ENCODE measurements at places on chromosomes 7 and 10.

DNA sequence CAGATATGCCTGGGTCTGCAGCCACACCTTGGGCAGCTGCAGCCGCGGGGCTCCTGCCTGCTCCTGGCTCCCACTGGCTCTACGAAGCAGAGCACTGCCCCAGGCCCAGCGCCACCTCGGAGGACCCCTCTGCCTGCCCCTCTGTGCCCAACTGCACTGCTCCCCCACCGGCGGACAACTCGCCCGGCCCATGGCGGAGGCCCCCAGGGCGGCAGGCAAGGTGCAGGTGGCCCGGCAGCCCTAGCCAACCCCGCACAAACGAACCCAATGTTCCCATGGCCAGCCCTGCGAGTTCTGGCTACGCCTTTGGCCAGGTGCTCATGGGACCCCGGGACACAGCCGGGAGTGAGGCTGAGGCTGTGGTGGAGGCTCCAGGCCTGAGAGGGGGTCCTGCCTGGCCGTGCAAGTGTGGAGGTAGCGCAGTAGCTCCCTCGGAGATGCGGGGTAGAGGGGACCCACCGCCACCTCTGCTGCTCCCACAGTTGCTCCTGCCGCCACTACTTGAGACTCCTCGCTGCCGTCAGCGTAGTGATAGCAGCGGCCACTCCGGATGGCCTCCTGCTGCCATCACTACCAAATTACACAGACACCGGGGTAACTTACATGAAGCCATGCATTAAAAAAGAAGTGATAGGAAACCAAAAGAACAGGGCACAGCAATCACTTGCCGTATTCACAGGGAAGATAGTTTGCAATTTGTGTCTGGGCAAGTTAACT is 97.3 kb upstream of the SP4 start:
- DNase-seq: no peak

GRCh38 chr7:151882734-151883133 is 5.8 kb upstream of the PRKAG2 start:
- no peak for DNase-seq

- DNase-seq: no peak
Measured at GRCh38 chr10:17426263-17426750, 28.1 kb downstream of the ST8SIA6 start.

GRCh38 chr10:49080965-49081364 is 34.4 kb downstream of the VSTM4 start:
- no peak for DNase-seq

GRCh38 chr7:39709768-39710311 is 86.5 kb downstream of the RALA start:
- no peak for DNase-seq

DNA sequence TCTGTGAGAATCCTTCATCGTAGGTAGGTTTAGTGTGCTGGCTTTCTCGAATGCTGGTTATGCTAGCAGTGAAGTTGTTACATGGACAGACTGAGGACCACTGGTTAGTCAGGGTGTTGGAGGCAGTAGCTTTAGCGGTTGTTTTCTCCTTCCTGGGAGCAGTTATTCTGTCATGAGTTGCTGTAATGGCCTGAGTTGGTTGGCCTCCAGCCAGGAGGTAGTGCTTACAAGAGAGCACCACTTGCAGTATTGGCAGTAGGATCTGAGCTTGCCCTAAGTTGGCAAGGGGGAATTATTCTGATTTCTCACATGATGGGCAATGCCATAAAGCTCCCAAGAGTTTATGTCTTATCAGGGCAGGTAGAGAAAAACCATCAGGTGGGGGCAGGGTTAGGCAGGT is 58.0 kb downstream of the IPMK start:
- no peak for DNase-seq

- no peak for DNase-seq
Measured at GRCh38 chr10:27625452-27626211, 120.0 kb downstream of the MKX start.

DNA sequence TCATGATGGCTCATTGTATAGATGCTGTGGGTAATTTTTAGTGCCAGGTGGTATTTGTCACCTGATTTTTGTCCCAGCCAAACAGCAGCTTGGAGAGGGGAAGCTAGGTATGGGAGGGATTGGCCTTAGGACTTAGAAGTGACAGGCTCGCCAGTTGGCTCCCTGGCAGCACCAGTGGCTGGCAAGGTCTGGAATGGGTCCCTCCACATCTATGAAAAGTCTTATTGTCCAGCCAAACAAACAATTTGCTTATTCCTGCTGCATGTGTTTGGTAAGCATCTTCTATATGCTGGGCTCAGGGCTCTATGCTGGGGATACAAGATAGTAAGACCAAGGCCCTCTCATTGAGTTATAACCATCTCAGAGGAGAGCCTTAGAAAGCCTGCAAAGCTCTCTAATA is 42.5 kb downstream of the SORCS3 start:
- no peak for DNase-seq

DNA sequence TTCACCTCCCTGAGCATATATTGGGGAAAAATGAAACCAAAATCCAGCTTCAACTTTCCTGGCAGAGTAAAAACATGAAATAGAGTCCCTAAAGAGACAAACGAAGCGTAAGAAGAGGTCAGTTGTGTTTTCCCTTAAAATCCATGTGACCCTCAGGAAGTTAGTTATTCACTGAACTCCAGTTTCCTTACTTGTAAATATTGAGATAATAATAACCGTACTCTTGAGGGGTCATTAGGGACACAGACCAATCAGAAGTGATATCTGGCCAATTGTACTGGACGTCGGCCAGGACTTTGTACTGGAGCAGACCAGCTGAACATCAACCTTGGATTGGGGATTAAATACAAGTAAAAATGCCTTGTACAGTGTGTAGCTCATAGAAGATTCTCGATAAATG is 167.0 kb downstream of the GATA3 start:
- no peak for DNase-seq

DNA sequence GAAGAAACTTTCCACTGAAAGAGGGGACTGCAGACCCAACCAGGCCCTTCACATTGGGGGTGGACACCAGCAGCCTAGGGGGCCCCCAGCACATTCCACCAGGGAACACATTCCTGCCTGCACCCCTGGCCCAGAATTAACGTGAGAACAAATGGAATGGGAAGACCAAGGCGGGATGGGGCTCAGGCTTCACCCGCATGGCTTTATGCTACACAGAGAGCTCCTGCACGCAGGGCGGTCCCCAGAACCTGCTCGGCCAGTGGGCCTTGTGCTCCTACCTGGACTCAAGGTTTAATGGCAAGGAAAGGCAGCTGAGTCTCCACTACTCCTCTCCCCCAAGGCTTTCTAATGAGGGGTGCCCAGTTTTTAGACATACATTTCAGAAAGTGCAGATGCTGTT is 146.3 kb upstream of the GPR26 start:
- no peak for DNase-seq

DNA sequence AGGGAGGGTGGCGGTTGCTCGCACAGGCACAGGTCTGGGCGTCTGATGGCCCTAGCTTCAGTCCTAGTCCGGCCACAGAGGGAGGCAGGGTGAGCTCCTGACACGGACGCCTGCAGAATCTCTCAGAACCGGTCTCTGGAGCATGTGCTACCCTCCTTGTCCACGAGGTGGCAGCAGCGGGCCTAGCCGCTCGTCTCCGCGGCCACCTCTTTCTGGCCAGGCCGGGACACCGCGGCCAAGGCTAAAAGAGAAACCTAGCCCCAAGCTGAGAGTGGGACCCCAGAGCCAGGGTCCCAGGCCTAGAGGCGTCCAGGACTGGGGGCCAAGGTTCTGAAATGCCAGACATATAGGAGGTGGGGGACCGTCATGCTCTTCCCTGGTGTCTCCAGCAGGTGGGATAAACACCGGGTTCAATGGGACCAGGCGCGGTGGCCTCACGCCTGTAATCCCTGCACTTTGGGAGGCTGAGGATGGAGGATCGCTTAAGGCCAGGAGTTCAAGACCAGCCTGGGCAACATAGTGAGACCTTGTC is 3.2 kb upstream of the LAT2 start:
- peak; percentile 62 for DNase-seq

DNA sequence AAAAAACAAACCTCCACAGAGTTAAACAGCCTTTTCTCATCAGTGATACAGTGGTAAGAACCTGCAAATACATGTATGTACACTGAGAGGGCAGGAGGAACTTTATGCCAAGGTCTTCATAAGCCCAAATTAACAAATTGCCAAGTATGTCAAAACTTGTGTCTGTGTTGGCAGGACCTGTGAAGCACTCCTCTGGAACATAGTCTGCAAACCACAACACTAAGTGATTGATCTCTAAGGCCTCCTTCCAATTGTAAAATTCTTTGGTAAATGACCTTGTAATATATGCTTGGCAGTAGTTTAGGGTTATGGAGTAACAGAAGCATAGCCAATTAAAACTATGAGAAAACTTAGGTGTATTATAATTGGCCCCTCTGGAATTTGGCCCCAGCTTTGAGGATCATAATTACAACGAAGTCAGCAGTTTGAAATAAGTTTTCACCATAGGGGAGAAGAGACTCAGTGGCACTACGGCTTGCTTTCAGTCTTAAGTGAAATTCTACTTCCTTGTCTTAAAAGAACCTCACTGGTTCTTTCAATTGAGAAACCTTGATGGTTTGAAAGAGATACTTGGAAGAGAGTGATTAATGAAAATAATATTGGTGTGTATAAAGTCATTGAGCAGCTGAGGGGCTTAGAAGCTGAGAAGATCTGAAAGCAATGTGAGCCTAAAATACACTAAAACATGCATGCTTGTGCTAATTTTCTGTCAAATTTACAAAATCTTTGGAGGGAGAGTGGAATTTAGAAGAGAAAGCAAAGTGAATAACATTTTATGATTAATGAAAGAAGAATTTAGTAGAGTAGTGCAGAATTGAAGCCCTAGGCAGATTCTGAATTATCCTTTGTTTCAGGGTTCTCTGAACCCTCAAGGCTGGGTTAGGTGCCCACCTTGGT is 57.6 kb downstream of the CNNM2 start:
- no peak for DNase-seq
